ENCODE measurements at places on chromosomes 12 and 14. TPM values are rescaled to one million over a fixed set of nuclear protein-coding genes. Genes with fewer than 3 reads are reported as not detected.

DNA sequence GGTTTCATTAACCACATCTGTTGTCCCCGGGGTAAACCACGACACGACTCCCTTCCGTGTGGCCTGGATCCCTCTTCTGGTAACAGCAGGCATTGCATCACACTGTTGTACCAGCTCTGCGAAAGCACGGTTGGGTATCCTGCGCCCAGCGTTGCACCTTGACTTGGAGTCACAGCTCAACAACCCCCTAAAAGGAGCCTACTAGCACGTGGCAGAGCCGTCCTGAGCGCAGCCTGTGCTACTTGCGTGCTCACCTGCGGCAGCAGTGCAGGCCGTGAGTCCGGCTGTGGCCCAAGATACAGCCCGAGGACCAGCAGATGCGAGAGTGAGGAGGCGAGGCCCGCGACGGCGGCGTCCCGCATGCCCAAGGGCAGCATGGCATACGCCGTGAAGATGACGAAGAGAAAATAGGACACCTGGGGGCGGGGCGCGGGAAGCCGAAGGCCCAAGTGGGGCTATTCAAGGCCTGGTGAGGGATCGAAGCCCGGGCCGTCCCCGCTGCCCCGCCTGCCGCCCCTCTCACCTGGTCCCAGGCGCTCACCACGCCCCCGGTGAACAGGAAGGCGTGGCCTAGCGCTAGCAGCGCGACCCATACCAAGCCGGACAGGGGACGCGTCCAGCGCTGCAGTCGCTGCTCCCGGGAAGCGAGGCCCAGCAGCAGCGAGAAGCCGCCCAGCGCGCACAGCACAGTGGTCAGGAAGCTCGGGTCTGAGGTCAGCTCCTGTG, 2.4 kb downstream of the ADCY4 start:
- H3K4me3 ChIP-seq = no peak overlapping the region
- DNase-seq = peak; percentile 91
- H3K4me1 ChIP-seq = peaks cover 76% of the 10 kb centered on the region
- no peaks in the 10 kb centered on the region for H3K27me3 ChIP-seq
- peak overlapping the region; percentile 53 for H3K27ac ChIP-seq
- peaks cover 10% of the 10 kb centered on the region for H3K36me3 ChIP-seq

DNA sequence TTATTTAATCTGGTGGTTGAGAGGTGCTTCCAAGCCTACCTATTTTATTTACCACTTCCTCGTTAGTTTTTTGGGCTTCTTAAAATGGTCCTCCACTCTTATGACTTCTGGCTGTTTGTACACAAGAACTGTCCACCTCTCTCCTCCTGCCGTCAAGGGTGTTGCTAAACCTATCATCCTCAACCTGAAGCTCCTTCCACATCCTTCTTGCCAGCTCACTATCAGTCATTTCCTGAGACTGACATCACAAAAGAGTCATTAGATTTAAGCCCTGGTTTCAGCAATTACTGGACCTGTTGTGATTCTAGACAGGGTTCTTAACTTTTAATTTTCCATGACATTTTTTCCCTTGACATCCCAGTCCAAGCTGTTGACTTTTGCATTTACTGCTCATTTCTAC, 91.9 kb downstream of the BICD1 start:
- no peaks in the 10 kb centered on the region for H3K4me1 ChIP-seq
- H3K27me3 ChIP-seq = no peaks in the 10 kb centered on the region
- no peaks in the 10 kb centered on the region for H3K36me3 ChIP-seq
- H3K4me3 ChIP-seq = no peak overlapping the region
- H3K27ac ChIP-seq = no peak overlapping the region

The C12orf54 gene
- total RNA-seq = not detected

The MCRS1 gene
- total RNA-seq = 76.0 TPM
